Stimulated activated CD4-positive, alpha-beta T cell treated with anti-CD3 and anti-CD28 coated beads, Interleukin-1b, Interleukin-23, amount 100 ng/mL, for 48 hours (primary cell): ENCODE measurements at places on chromosomes 4 and X.

DNA sequence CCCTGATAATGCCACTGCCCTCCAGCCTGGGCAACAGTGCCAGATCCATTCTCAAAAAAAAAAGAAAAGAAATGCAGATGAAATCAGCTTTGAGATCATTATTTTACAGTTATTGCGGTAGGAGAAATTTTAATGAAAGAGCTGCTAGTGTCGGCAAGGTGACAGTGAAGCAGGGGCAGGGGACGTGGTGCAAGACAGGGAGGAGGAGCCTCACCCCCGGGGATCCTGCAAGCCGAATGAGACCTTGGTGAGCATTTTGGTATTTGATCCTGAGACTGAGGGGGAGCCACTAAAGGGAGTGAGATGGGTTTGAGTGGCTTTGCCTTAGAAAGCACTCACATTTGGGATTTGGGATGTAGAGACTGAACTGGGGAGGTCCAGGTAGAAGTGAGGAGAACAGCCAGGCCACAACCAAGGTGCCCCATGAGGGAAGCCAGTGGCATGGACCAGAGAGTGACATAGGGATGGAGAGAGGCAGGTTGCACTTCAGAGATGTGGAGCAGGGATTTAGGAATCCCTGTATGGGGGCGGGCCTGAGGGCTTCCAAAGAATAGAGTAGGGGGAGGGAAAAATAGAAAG, 23.6 kb downstream of the RBM10 start:
- no peak for DNase-seq

DNA sequence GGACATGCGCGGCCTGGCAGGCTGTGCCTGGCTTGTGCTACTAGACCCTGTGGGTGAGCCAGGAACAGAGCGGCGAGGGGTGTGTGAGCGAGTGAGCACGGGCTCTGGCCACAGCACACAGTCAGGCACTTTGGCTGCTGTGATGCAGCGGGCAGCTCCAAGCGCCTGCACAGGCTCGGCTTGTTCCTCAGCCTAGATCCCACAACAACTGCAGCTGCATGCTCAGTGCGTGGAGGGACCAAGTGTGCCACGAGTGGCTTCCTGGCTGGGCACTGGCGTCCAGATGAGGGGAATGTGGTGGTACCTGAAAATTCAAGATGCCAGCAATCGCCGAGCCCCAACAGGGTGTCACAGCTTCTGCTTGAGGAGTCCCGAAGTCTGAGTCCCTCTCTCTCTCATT, 1056.6 kb downstream of the RAPGEF2 start:
- no peak for DNase-seq

GRCh38 chr4:17310269-17310652, 201.6 kb downstream of the QDPR start:
- no peak for DNase-seq

DNA sequence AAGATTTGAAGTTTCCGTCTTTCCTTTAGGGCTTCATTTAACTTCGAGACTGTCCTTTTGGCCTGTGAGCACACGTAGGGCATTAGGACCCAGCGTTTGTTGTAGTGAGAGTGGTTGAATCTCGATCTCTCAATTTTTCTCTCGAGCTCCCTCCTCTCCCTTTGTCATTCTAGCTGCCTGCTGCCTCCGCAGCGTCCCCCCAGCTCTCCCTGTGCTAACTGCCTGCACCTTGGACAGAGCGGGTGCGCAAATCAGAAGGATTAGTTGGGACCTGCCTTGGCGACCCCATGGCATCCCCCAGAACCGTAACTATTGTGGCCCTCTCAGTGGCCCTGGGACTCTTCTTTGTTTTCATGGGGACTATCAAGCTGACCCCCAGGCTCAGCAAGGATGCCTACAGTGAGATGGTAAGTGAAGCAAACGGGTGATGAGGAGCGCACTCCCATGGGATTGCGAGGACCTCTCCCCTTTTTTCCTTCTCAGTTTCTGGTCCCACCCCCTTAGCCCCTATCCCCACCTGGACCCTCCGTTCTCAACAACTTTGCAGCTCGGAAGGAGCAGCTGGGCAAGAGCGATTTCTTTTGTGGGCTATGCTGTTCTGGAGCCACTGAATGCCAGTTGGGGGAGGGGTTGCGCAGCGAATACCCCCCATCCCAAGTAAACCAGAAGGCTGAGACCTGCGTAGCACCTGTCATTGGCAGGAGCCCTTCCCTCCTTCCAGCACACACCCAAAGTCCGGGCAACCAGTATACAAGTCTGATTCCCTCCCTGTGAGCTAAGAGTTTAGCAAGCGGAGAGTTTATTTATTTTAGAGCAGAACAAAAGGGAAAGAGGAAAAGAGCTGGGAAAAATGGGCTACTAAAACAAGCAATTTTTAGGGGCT, at the start of gene TMEM35A:
TMEM35A (plus strand) TSS at position 164 of the 883 bp plus-strand sequence; CDS start at position 288, 124 bp downstream.
- no peak for DNase-seq
